CD4-positive, alpha-beta T cell treated with Interleukin-4 for 4 hours (primary cell): ENCODE measurements at places on chromosomes 4 and X.
A peak's percentile ranks its signal among the peaks of the same experiment; 100 is the strongest.

- DNase-seq: no peak
Measured at GRCh38 chr4:90960433-90960832, 833.2 kb downstream of the CCSER1 start.

DNA sequence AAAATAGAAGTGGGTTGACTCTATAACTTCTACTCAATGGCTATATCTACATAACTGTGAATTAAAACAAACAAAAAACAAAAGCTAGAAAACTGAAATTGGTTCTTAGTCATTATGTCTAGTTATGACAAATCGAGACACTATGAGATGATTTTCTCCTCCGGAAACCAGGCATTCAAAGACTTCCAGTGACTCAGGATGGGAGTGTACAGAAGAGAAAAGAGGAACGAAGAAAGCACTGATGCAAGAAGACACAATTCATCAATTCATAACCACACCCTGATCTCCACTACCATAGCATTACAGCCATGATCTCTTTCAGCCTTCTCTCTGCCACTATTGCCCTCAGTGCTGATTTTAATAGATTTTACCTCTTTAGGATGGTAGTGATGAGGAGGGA is 253.6 kb downstream of the CBLL2 start:
- no peak for DNase-seq

DNA sequence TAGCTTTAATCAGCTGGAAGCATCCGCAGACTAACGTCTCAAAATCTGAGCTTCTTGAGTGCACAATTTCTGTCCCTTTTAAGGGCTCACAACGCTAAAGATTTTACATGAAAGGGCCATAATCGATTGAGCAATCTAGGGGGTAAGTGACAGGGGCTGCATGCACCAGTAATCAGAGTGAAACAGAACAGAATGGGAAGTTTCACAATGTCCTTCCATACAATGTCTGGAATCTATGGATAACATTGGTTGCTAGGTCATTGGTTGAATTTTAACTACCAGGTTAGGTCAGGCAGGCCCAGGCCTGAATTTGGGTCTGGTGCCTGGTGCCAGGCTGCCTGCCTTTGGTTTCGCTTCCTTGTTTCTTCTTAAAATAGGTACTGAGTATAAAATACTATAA is 42.0 kb upstream of the MTMR8 start:
- DNase-seq: no peak

GRCh38 chr4:26299254-26299882 is 21.4 kb upstream of the RBPJ start:
- DNase-seq: peak; percentile 20

DNA sequence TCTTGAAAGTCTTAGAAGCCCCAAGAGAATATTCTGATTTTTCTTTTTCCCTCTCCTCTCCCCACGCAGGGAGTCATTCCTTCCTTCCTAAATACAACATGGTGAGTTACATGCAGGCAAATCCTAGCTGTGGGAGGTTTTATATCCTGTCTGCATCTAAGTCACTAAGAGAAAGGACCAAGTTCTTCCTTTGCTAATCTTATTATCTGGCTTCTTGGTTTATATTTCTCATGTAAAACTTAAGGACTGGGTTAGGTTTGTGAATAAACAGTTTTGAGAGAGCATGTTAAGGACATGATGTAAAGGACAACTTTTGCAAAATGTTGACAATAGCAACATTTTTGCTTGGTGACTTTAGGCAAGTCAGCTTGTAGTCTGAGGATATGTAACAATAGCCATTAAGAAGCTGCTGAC is 5.1 kb upstream of the CXCL9 start:
- no peak for DNase-seq
